Stimulated activated CD8-positive, alpha-beta memory T cell treated with anti-CD3 and anti-CD28 coated beads, Interleukin-4, amount 100 ng/mL, for 4 hours (primary cell): ENCODE measurements at places on chromosomes 16 and 17.

DNA sequence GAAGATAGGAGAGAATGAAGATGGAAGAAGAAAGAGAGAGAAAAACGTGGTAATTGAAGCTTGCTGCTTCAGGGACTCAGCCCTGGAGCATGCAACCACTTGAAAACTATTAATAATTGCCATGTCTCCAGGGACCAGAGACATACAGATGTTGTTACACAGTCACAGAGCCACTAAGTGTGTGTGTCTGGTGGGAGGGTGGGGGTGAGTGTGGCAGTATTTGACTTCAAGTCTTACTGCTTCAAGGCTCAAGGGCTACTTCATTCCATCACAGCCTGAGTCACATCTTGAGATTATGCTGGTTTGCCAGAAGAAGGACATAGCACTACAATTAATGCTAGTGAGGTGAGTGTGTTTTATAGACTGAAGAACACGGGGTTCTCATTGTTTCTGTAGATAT, 202.2 kb downstream of the CDH8 start:
- no peak for DNase-seq

DNA sequence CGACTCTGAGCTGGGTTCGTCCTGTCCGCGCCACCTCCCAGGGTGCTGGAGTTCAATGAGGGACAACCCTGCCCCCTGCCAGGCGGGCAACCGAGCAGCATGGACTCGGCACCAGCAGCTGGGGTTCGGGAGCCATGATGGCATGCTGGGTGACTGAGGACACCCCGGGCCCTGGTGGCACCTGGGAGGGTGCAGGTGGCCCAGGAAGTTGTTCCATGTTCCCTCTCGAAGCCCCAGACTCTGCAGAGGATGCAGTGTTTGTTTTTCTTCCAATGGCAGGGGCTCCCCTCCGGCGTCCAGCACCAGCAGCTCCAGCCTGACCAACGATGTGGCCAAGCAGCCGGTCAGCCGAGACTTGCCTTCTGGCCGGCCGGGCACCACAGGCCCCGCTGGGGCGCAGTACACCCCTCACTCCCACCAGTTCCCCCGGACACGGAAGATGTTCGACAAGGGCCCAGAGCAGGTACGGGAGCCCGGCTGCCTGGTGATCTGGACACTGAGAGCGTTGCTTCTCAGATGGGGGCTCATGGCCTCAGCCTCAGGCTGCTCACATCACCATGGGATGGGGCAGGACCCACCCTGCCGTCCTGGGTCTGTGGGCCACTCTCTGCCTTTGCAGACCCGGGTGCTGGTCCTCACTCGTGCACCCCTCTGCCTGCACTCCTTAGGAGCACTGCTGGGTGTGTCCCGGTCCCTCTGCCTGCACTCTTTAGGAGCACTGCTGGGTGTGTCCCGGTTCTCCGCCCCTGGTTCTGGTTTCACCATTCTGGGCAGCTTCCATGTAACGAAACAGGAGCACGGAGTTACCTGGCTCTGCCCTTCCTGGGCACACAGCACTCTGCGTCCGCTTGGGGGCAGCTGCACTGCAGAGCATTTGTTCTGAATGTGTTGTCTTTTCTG, 68.2 kb upstream of the CHMP6 start:
- no peak for DNase-seq

- peak; percentile 67 for DNase-seq
Measured at GRCh38 chr17:27332485-27333409, 38.8 kb downstream of the WSB1 start.

- no peak for DNase-seq
Measured at GRCh38 chr17:55437159-55437605, 15.5 kb upstream of the MMD start.

DNA sequence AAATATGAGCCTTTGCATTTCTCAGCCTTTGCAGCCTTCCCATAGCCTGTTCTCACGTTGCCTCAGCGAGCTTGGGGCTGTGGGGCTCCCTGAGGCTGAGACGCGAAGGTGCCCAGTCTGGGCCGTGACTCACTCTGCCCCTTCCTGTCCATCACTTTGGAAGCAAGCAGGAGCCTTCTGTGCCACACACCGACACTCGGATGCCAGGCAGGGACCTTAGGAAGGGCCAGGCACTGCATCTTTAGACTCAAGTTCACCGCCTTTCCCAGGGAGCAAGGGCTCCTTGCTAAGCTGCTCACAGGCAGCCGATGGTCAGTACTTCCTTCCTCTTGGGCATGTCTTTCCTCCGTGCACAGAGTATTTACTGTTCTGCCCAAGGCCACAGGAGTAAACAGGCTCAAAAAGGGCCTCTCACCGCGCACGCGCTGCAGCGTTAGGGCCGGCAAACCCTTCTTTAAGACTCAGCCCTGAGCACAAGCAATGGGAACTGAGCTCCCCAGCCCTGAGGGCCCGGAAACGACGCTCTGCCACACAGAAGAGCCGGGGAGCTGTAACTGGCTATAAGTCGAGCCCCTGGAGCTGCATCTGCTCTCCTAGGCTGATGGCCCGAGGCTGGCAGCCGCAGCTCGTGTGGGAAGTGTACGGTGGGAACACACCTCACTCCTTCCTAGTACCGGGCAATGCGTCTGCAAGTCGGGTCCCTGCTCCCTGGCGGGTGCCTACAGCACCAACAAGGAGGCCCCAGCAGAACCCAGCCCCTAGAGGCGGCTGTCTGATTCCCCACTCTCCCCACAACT, 7.2 kb downstream of the TIMM22 start:
- DNase-seq = no peak
